ENCODE measurements at places on chromosomes 4 and X. TPM values are rescaled to one million over a fixed set of nuclear protein-coding genes. Genes with fewer than 3 reads are reported as not detected.

GRCh38 chr4:114078636-114079035 is 99.2 kb upstream of the ARSJ start:
- DNase-seq = no peak
- no peaks in the 10 kb centered on the region for H3K4me1 ChIP-seq
- no peak overlapping the region for H3K27ac ChIP-seq
- no peaks in the 10 kb centered on the region for H3K36me3 ChIP-seq
- peaks cover 1% of the 10 kb centered on the region for H3K27me3 ChIP-seq
- no peak overlapping the region for H3K4me3 ChIP-seq

Gene CNOT6L
- 237 TPM for total RNA-seq

Gene SSX4B
- not detected for total RNA-seq

GRCh38 chr4:7967501-7968261 is 28.0 kb upstream of the AFAP1 start:
- DNase-seq = no peak
- H3K4me1 ChIP-seq = peaks cover 39% of the 10 kb centered on the region
- no peaks in the 10 kb centered on the region for H3K27me3 ChIP-seq
- no peaks in the 10 kb centered on the region for H3K36me3 ChIP-seq
- no peak overlapping the region for H3K27ac ChIP-seq

Gene RAB9B
- 0.22 TPM for total RNA-seq

Gene FAM199X
- total RNA-seq = 16.1 TPM

GRCh38 chrX:33923262-33923661 is 208.9 kb downstream of the FAM47A start:
- H3K27me3 ChIP-seq = no peaks in the 10 kb centered on the region
- H3K27ac ChIP-seq = no peak overlapping the region
- H3K36me3 ChIP-seq = no peaks in the 10 kb centered on the region
- H3K4me1 ChIP-seq = no peaks in the 10 kb centered on the region
- H3K4me3 ChIP-seq = no peak overlapping the region
- DNase-seq = no peak

Gene AKAP14
- total RNA-seq = not detected

DNA sequence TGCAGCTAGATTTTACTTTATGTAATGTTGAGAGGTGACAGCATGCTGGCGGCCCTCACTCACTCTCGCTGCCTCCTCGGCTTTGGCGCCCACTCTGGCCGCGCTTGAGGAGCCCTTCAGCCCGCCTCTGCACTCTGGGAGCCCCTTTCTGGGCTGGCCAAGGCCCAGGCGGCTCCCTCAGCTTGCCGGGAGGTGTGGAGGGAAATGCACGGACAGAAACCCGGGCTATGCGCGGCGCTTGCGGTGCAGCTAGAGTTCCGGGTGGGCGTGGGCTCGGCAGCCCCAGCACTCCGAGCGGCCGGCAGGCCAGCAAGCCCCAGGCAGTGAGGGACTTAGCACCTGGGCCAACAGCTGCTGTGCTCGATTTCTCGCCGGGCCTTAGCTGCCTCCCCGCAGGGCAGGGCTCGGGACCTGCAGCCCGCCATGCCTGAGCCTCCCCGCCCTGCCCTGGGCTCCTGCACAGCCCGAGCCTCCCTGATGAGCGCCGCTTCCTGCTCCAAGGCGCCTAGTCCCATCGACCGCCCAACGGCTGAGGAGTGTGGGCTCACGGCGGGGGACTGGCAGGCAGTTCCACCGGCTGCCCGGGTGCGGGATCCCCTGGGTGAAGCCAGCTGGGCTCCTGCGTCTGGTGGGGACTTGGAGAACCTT is 128.7 kb downstream of the GASK1B start:
- no peak overlapping the region for H3K27ac ChIP-seq
- H3K27me3 ChIP-seq = no peaks in the 10 kb centered on the region
- no peaks in the 10 kb centered on the region for H3K36me3 ChIP-seq
- DNase-seq = no peak
- H3K4me3 ChIP-seq = no peak overlapping the region

DNA sequence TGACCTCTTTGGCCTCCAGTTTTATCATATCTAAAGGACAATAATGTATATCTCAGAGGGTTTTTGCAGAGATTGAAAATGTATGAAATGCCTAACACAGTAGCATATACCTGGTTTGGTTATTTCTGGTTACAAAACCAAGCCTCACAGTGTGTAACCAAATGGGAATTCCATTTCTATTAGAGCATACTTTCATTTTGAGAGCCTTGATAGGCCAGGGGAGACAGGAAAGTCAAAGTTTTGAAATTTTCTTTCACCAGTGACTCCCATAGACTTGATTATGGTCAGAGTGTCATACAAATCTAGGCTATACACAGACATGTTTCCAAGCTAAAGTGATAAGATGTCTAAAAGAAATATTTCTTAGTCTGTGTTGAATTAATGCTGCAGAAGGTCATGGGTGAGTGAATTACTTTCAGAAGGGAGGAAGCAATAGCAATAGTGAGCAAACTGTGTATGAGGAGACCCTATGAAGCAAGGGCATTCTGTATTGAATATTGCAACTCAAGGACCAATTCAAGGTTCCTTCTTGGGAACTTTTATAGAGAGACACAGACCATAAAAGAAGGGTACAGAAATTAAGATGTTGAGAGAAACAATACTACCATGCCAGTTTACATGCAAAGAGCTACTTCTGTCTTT is 151.1 kb downstream of the PDE5A start:
- no peaks in the 10 kb centered on the region for H3K4me1 ChIP-seq
- H3K4me3 ChIP-seq = no peak overlapping the region
- no peak overlapping the region for H3K27ac ChIP-seq
- no peaks in the 10 kb centered on the region for H3K27me3 ChIP-seq

Data from CD4-positive, CD25-positive, alpha-beta regulatory T cell (primary cell).